ENCODE measurements at places on chromosomes 6 and 20.

DNA sequence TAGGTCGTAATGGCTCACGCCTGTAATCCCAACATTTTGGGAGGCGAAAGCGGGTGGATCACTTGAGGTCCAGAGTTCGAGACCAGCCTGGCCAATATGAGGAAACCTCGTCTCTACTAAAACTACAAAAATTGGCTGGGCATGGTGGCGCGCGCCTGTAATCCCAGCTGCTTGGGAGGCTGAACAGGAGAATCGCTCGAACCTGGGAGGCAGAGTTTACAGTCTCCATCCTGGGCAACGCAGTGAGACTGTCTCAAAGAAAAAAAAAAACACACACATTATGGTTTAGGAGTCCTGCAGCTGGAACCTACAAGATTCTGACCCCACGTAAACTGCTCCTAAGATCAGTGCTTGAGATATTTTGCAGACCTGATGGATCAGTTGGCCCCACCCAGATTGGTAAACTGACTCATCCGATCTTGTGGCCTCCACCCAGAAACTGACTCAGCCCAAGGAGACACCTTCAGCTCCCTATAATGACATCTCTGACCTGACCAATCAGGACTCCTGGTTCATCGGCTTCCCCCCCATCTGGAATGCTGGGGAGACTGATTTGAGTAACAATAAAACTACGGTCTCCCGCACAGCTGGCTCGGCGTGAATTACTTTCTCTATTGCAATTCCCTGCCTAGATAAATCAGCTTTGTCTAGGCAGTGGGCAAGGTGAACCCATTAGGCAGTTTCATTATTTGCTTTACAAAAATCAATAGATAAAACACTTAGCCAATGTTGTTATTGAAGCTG, 96.2 kb upstream of the BTN3A2 start:
- no peak for DNase-seq

DNA sequence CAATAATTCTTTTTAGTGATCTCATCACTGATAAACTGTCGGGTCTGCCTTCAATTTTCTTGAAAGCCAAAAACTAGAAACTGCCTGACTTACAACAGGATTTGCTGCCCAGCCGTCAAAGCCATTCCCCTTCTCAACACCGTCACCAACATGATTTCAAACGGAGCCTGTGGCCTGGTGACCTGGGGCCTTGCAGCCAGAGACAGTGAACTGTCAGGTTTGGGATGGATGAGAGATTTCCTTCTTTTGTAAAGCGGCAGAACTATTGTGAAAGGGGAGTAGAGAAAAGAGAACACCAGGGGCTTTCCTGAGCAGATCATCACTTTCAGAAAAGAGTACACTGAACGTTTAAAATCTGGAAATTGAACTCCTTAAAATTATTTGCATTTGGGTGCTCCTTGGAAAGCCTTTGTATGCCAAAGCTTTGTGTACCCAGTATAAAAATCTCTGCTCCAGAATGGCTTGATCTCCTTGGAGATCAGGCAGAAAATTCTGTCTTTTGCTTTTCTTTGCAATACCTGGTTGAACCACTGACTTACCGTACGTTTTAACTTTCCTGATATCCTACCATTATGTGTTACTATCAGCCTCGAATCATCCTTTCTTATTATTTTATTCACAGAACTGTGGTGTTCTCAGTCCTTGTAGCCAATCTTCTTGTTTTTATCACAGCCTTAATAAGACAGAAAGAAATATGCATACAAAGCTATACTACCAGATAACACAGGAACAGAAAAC, 125.2 kb downstream of the PACRG start:
- DNase-seq, result no peak

- DNase-seq, result no peak
These were observed 3.4 kb downstream of the ZNF512B start for GRCh38 chr20:63966172-63966943.

- DNase-seq, result no peak
These were observed 396.5 kb downstream of the SMOC2 start for GRCh38 chr6:168837254-168838036.

DNA sequence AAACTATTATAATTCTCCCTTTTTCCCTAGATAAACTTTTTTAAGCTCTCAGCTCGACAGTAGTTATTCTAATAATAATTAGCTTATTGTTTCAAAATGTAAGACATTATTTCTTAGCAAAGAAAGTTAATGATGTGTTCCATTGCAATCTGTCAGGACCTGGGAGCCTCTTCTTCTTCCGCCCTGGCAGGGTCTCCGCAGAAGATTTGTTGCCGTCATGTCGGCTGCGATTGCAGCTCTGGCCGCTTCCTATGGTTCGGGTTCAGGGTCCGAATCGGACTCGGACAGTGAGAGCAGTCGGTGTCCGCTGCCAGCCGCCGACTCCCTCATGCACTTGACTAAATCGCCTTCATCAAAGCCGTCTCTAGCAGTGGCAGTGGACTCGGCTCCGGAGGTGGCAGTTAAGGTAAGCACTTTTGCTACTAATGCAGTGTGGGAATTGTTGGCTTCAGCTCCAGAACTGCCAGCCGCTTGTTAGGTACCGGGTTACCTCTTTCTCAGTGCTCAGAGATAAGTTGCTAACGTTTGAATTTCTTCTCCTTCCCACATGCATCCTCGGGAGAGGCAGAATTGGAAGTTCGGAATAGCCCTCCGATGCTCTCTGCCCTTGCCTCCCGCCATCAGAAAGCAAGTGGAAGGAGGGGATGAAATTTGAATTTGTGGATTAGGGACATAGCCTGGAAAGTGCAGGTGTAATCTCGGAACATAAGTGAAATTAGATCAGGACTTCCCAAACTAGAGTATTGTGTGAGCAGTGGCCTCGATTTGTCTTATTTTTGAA, at the start of gene CDC40:
Gene CDC40 (plus strand): TSS at position 200 of the 781 bp plus-strand sequence. CDS start 18 bp downstream, at position 218.
- no peak for DNase-seq

DNA sequence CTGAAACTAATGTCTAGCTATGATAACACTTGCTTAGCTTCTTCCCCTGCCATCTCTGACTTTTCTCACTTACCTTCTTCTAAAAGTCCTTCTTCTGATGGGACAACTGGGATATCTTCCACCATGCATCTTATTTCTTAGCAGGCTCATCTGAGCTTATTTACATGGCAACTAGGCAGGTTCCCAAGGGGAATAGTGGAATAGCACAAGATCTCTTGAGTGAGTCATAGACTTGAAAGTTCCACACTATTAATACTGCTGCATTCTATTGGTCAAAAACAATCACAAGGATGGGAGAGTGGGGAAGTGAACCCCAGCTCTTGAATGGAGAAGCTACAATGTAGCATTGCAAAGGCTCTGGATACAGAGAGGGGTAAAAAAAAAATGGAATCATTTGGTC, 142.1 kb downstream of the HAO1 start:
- no peak for DNase-seq

DNA sequence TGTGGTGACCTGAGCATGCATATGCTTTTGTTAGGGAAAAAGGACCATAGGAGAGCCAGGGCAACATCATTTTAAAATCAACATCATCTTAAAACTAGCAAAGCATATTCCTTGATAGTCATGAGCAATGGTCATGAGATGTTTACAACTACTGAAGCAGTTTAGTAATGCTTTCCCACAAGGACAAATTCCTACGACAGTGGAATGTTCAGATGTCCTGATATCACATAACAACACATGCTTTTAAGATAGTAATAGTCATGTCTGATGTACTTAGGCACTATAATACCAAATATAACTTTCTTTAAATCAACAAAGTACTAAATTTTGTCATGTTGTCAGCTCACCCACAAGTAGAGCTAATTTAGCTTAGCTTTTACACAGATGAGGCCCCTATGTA, 370.3 kb downstream of the HTR1B start:
- DNase-seq, result no peak

- DNase-seq, result no peak
These were observed 66.4 kb downstream of the AFDN start for GRCh38 chr6:167892835-167893815.

DNA sequence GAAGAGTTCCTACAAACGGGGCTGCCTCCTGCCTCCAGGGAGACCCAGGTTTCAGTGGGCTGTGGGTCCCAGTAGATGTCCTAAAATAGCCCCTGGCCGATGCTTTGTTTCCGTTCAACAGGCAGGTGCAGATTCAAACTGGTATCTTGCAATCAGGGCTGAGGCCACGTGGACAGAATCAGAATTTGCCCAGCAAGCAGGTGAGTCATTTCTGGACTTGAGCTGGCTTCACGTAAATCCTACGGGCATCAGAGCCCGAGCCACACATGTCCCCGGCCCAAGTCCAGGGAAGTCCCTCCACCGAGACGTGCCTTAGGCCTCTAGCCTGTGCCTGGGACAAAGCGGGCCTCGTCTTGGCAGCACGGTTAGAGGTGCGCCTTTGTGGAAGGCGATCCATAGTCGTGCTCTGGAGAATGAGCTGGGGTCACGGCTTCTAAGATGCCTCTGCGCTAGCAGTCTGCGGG, 101.6 kb upstream of the FRMD1 start:
- DNase-seq, result no peak

DNA sequence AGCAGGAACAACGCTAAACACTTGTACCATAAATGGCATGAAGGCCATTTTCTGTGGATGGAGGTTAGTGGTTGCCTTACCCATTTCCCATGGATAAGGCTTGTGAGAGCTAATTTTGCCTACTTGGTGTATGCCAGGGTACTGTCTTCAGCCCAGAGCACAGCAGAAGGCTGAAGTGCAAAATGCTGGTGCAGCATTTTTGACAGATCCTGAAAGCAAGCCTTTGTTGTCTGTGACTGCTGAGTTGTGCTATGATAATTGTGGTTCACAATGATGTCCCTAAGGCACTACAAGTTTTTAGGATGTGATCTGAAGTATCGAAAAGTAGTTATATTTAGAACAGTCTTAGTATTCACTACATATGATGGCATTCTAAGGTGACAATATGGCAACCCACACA, 14.7 kb upstream of the HMGN3 start:
- DNase-seq, result no peak

DNA sequence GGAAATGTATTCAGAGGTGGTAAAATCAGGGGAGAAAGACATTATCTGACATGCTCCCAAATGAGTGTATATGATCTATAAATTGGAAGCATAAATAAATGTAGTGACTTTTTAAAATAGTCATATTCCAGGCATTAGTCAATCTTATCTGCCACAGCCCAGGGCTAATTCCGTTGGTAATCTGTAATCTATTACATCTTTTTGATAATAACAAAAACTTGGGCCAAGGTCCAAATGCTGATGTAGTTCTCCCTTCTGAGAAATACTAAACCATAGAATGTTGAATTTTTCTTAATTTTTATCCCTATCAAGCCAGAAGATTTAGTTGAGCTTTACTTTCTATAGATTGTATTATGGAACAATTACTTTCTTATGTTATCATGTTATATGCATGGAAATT, 1279.8 kb downstream of the EPHA7 start:
- no peak for DNase-seq

DNA sequence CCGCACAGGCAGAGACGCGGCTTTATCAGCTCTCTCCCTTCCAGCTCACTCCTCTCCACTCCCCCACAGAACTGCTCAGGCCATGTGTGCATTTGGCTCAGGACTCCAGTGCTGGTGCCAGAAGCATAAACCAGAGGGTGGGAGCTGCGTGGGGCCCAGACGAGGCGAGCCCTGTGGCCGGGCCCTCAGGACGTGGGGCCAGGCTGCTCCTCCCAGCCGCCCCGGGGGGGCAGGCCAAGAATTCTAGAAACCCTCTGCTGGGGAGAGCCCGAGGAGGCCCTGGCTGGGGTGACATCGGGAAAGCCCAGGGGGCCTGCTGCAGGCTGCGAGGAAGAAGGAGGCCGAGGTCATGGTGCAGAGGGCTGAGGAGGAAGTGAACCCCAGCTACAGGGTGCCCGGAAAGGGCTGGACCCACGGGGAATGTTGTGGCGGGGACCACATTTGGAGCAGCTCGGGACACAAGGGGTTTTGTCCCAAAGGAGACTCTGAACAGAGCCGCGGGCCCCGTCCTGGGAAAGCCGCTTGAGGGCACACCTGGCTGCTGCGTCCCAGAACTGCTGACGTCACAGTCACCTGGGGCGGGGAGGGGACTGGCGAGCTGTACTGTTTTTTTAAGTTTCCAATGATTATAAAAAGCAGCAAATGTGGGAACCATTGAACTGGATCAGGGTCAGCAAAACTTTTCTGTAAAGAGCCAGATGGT, 107.1 kb downstream of the BANF2 start:
- no peak for DNase-seq

DNA sequence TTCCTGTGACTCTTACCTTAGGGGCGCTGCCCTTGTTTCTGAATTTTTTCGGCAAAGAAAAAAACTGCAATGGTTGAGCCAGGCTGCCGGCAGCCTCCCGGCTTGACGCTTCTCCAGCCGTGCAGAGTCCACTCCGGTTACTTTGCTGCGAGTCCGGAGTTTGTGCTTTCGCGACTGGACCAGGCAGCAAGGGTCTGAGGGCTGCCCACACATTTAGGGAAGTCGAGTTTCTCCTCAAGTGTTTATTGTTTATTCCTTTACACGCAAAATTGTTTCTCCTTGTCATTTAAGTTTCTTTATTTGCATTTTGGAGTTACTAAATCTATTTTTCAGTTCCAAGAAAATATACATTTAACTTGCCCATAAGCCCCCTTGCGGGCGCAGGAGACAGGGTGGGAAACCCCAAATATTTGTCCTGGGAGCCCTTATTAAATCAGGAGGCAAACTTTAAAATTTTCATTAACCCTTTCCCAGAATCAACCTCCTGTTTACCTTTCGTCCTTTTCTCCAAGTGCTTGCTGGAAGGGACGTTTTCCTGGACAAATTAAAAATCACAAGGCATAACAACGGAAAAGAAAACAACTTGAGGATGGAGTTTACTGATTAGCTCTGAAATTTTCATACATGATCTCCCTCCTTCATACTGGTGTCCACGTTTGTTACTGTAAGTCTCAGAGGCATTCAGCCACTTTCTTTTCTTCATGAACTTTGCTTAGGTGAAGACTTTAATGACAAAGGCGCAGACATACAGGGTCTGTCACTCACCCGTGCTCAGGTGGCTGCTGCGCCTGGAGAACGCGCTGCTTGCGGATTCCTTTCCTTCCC, 1.7 kb upstream of the PDE10A start:
- DNase-seq, result no peak

DNA sequence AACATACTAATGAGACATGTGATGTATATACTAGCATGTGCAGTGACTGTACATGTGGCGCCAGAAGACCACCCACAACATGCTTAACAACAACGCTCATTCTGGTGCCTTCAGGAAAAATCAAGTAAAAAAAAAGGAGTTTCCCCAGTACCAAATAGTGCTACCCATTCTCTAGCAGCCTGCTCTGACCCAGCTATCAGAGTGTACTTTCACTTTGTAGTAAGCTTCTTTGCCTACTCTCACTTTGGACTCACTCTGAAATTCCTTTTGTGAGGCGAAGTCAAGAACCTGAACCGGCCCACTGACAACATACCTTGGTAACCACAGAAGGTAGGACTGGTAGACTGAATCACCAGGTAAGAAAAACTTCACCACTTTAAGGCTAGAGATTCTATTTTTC, 1100.0 kb downstream of the GRIK2 start:
- DNase-seq, result no peak

- no peak for DNase-seq
These were observed 11.5 kb upstream of the NFATC2 start for GRCh38 chr20:51553897-51554486.

DNA sequence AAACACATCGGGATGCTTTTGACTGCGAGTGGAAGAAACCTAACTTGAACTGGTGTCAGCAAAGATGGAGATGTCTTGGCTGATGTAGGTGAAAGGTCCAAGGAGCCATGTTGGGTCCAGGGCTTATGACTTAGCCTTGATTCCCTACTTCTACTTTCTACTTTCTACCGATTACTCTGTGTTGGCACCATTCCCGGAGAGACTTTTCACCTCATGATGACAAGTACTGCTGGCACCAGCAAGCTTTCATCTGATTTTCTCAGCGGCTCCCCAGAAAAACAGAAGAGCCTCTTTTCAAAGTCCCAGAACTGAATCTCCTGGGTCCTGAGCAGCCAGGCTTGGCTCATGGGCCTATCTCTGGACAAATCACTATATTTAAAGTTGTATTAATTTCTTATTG, 4.9 kb upstream of the EDN3 start:
- DNase-seq, result no peak

GRCh38 chr20:37189416-37190016, 10.2 kb upstream of the MROH8 start:
- DNase-seq, result no peak
